HS-27A (cell line): ENCODE measurements at places on chromosomes 5 and 9.

DNA sequence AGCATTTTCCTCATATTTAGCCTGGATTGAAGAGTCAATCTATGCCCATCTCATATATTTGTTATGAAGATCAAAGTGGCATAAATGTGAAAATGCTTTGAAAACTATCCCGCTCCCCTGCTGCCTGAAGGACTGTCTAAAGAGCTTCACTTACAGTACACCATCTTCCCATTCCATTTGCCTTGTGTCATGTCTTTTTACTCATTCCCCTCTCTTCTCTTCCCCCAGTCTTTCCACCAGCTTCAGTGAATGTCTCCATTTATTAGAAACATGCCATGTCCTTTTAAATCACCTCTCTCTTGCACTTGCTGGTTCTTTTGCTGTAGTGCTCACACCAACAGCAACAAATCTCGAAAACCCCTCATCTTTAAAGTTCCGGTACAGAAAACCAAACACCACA lies 192.7 kb upstream of the SGCD start:
- no peak for DNase-seq

- no peak for DNase-seq
Measured at GRCh38 chr5:32708949-32709348, 2.2 kb upstream of the NPR3 start.

- DNase-seq, result no peak
Measured at GRCh38 chr5:127870914-127871313, 167.7 kb downstream of the CCDC192 start.

GRCh38 chr9:7316967-7317366 lies 482.6 kb downstream of the DMAC1 start:
- DNase-seq, result no peak

DNA sequence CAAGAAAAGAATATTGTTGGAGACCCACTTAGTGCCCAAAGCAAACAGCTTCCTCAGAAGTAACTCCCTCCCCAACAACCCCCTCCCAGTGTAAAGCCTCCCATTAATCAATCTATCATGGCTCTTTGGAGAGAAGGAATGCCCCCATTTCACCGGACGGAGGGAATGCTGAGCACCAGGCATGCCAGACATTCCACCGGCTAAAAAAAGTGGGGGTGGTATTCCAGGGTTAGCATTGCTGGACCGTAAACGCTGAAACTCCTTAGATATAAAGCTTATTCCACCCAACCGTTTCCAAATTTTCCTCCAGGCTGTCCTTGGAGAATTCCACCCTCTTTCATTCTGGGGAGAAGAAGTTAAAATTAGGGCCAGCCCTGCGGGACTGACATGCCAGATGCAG lies 363 bp upstream of the MAMDC2 start:
- DNase-seq, result no peak

GRCh38 chr9:123609844-123610243 lies 253.8 kb downstream of the CRB2 start:
- DNase-seq, result no peak

DNA sequence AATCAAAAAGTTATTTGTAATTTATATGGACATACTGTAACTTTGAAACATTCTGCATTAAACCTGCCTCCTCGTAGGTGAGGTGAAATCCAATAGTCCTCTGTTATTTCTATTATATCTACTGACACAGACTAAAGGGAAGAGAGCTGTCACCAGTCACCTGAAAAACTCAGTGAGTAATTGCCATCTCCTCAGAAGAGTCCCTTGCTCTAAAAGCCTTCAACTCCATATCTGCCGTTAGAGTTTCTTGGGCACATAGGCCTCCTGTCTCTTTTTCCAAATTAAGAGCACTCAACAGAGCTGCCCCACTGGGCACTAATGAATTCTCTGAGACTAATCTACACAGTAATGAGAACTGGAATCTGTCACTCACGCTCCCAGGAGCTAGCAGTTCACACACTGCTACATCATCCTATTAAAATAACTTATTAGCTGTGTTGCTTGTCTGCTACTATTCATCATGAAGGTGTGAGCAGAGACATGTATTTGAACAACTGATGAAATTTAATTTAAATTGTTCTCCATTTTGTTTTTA lies 67.3 kb upstream of the VCAN start:
- DNase-seq, result no peak

DNA sequence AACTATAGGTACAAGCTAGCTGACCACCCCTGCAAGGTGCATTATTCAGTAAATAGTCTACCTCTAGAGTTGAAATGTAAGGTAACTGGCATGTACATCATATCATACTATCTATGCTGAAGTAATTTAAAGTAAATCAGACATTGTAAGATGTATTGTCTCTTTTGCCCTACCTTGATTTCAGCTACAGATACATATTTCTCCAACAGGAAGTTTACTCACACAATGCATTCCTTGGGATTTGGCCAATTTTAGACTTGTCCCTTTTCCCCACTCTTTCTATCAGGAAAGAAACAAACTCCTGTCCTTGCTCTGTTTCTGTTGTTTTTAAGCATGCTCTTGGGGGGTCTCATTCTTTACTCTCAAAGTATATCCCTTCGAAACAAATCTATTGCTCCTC lies 58.5 kb upstream of the TSLP start:
- DNase-seq, result no peak

DNA sequence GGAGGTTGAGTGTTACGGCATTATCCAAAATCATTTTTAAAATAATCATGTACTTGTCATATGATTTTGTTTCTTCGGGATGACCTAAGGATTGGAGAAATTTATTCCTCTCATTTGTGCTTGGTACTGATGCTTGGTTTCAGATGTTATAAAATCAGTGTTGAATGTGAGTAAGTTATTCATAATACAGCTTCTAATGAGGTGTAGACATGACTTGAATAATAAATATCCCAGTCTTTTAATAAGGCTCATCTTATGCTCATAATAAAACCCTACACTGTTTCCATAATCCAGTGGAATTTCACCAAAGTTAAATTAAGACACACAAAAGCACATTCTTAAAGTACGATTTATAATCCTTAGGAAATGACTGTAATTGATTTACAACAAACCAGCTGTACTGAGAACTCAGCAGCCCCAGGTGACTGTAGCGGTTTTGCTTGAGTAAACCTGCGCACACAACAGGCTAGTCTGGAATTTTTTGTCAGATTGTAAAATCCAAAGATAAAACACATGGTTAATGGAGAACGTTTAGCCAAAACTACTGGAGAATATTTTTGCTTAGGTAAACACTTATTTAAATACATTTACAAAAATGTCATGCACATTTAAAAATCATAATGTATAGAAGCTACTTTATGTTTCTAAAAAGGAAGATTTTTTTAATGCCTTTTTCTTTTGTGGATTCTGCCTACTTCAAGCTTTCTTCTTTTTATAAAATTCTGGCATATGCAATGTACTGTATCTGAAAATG lies 609.8 kb upstream of the GRAMD2B start:
- DNase-seq, result no peak

DNA sequence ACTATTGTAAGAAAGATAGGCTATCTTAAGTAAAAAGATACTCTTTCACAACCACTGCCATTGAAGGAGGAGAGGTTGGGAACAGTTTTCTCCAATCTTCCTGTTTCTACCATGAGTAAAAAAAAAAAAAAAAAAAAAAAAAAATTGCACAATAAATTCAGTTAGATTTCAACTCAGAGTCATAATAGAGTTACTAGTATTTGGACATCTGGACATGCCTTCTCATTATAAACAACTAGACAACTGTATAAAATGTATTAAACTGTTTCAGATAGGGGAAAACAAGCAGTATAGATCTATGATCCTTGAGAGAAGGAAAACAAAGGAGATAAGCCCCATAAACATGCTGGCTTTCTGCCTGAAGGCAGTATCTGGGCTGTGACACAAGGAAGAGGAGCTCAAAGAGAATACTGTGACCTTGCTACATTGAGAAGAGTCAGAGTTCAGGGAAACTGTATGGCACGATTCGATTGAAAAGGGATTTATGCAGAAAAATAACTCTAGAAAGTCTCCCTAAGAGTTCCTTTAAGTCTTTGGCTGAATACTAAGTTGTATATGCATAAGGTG lies 249.2 kb upstream of the POU5F2 start:
- DNase-seq, result no peak

DNA sequence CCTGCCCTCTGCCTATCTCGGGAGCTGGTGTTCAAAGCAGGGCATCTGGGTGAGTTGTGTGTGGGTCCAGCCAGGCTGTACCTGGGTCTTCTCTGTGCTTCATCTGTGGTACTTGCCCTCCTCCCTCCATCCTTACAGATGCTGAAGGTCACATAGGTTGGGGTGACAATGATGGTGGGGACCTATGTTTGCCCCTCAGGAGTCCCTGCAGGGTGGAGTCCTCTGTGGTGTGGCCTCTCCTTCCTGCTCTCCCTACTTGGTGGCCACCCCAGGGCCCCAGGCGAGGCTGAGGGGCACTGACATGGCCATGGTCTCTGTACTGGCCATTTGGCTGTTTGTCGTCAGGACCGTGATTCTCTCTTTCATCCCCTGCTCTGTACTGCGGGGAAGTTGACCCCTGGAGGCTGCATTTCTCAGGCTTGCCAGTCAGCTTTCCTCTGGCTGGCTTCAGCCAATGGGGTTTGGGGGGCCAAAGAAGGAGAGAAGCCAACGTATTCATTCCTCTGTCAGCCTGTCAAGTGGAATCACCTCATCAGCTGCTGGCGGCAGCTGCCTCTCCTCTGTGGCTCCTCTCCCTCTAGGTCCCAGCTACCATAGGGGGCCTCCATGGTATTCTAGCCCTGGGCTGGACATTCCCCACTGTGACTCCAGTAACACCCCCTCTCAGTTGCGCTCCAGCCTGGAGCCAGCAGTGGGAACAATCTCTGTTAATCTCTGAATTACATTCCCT lies 4.6 kb downstream of the DCANP1 start:
- DNase-seq, result no peak

- no peak for DNase-seq
Measured at GRCh38 chr9:137664676-137665075, 45.9 kb downstream of the EHMT1 start.

- DNase-seq, result no peak
Measured at GRCh38 chr9:95772320-95773052, 103.0 kb upstream of the ERCC6L2 start.

DNA sequence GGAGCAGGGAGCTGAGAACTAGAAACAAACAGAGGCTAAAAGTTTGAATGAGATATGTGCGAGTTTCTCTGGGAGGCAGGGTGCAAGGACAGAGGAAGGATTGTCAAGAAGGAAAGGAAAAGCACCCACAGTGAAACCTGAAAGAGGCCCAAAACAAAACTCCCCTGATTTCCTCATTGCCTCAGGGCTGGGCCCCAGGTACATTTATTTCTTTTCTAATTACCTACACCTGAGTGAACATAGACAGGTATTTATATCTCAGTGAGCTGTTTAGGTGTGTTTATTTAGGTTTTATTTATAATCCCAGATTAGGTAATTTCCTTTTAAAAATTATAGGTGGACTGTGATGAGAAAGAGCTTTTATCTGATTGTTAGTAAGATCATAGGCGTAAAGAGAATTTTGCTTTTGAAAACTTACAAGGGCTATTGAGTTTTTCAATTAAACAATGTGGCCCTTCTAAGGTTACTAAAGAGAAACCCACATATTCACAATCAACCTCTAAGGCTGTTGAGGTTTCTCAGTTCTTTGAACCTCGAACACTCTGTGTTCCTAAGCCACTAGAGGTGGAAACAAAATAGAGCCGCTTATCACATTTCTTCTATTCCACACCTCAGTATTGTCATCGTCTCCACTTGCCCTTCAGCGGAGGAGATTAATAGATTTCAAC lies 344.8 kb downstream of the ZNF608 start:
- no peak for DNase-seq

DNA sequence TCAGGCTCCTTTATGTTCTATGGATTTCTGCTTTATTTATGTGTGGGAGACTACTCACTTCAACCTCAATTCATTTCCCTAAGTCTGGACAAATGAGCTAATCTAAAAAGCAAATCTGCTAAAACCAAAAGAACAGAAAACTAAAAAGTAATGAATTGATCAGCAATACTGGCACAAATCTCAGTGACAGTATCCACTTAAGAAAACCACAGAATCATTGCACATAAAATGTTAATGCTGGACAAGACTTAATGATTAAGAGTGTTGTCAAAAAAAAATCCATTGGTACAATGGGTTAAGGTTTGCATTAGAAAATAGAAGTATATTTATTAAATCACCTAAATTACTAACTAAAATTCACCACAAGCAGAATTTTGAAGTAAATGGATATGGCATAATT lies 147.6 kb downstream of the EDIL3 start:
- DNase-seq, result no peak

DNA sequence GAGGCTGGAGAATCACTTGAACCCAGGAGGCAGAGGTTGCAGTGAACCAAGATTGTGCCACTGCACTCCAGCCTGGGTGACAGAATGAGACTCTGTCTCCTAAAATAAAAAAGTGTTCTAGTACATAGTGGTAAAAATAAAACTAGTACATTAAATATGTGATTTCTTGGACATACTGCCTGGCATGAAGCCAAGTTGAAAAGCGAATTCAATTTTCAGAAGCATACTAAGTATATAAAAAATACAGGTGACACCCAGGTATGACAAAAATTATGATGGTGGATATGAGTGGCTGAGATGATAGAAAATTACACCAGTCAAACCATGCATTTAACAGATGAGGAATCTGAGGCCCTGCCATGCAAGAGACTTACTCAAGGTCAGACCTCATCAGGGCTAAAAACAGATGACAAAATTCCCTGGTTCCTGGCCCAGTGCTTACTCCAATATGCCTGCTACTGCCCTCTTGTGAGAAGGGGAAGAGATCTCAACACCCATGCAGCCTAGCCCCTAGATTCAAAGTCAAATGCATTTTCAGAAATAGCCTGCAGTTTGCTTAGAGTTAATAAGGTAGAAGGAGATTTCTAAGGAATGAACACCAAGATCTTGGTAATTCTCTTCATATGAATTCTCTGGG lies 46.6 kb upstream of the GNPDA1 start:
- no peak for DNase-seq

DNA sequence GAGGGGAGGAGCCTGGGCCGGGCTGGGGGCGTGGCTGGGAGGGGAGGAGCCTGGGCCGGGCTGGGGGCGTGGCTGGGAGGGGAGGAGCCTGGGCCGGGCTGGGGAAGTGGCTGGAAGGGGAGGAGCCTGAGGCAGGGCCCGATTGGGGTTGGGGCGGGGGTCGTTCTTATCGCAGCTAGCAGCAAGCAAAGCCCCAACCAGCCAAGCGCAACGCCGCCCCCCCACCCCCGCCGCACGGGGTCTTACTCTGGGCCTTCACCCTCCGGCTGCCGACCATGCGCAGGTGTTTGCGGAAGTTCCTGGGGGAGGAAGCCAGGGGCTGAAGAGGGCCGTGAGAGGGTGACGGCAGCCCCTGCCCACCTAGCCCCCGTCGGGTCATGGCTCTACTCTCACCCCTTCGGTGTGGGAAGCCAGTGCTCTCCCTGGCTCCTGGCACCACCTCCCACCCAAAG lies 5.0 kb downstream of the NSMF start:
- DNase-seq, result no peak
